ENCODE measurements at places on chromosomes 1 and 21. TPM values are rescaled to one million over a fixed set of nuclear protein-coding genes. Genes with fewer than 3 reads are reported as not detected.

AMY1A gene
- total RNA-seq: not detected

DNA sequence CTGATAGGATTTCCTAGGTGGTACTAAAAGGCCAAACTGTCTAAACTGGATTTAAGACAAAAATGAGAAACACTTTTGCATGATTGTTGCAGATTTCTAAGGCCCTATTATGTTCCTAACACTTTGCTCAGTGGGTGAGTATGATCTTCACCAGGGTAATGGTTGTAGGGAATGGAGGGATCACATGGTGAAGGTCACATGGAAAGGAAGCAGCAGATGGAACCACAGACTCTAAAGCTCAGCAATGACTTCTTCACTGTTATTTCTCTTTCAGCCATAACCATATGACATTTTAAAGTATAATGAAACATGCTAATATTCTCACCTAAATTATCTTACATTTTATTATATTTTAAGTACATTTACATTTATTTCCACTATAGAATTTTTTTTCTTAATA, 51.5 kb downstream of the CHRM3 start:
- DNase-seq: no peak

OLFML3 gene
- total RNA-seq: 18.8 TPM

DNA sequence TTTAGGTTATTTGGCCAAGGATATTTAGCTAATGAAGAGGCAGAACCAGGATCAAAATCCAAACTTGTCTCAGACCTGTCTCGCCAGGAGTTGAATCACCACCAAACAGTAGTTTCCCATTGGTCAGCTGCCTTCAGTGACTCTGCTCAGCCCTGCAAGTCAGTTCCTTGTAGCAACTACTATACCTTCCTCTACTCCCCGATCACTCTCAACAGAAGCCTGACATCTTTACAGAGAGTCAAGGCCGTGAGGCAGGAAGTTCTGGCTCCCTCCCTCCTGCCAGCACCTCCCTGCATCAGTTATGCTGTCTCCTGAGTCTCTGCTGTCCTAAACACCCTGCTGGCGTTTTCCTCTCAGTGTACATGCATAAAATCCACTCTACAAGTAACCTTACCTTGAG, 13.2 kb downstream of the PSMD4 start:
- DNase-seq: no peak

- DNase-seq: no peak
These were observed 34.4 kb downstream of the PALMD start for GRCh38 chr1:99680270-99680669.

GRCh38 chr1:239125027-239125426, 261.3 kb upstream of the CHRM3 start:
- no peak for DNase-seq

HEYL gene
- 19.1 TPM for total RNA-seq

DNA sequence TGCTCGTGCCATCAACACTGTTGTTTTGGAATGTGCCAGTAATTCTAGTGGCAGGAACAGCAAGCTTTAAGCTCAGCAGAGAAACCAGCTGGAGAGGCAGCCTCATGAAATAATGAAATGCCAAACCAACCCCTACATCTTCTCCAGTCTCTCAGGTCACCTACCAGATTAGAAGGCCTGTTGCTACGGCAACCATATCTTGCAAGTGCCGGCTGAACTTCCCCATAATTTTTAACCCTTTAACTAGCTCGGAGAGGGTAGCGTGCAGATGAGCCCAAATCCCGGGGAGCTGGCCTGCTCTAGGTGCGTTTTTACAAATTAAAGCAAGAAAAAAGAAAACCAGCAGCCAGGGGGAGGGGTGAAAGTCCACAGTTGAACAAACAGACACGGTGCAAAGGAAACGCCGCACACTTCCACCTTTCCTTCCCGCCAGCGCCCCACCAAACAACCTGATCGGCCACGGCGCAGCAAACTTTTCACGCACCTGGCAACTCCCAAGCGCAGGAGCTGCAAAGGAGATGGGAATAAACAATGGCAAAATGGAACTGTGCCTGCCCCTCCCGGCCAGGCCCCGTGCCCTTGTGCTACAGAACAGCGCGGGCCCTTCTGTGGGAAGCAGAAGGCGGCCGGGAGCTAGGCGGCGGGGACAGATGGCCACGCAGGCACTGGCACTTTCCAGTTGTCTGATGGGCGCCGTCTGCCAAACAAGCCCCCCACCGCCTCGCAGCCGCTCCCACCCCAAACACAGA, 50.1 kb downstream of the SSBP3 start:
- no peak for DNase-seq

MAP10 gene
- total RNA-seq: 2.5 TPM

CPLANE2 gene
- 4.7 TPM for total RNA-seq

DNA sequence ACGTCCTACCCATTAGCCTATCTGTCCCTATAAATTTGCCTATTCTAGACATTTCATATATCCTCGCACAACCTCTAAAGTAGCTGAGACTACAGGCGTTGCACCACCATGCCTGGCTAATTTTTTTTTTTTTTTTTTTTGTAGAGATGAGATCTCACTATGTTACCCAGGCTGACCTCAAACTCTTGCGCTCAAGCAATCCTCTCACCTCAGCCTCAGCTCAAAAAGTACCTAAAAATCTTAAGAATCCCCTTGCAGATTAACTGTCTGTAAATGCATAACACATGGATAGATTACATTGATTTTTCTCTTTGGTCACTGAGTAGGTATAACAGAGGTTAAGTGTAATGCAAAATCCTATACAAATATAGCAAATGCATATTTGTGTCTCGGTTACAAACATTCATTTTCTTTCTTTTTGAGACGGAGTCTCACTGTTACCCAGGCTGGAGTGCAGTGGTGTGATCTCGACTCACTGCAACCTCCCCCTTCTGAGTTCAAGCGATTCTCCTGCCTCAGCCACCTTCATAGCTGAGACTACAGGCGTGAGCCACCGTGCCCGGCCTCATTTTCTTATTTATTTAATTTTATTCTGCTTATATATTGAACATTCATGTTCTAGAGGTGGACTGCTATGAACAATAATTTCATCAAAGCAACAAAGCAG, 2.3 kb downstream of the HORMAD1 start:
- no peak for DNase-seq

DNA sequence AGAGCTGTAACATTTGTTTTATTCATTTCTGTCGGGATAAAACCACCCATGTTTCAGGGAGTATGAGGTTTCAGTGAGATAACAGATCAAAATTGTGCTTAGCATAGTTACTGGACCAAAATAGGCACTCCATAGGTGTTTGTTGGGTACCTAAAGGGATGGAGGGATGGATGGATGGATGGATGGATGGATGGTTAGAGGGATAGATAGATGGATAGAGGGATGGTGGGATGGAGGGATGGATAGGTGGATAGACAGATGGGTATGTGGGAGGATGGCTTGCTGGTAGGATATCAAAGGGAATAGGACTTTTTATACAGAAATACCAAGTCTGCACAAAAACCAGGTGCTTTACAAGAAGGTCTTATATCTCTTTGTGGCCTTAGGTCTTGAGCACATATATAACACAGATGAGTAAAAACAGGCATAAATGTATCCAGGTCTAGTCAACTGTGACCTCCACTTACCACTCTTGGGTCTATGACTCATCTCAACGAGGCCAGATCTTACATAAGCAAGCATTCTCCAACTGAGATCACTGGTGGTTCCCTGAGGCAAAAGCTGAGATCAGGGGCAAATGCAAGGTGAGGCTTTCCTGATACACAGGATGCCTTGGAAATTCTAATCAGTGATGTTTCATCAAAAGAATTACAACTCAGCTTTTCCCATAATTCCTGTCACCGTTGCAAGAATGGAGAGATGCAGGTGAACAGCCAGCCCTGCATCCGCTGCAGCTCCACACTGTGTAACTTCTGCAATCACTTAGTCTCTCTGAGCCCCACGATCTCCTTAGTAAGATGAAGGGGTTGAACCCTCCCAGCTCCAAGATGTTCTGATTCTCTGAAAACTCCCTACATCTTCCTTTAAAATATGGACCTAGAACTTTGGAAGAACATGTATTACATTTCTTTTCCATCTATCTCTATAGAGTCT, 32.0 kb downstream of the PTAFR start:
- no peak for DNase-seq

SPRR3 gene
- total RNA-seq: not detected

DNA sequence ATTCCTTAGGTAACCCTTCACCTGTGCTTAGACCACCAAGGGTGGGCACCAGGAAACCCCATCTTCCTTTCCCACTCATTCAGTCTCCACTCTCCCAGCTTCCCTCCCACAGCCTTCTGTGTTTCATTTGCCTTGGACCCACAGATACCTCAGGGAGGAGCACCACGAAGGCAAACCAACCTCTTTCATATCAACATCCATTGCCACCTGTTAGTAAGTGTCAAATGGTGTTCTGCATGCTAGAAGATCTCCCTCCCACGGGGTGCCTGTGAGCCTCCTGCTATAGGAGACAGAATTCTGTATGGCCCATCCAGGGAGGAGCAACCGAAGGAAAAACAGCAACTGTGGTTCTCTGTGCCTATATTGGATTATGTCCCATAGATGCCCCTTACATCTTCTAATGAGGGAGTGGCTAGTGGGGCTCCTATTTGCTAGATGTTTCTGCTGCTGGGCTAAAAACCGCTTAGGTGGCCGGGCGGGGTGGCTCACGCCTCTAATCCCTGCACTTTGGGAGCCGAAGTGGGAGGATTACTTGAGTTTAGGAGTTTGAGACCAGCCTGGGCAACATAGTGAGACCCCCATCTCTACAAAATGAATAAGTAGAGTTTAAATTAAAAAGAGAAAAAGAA, 25.6 kb upstream of the SCCPDH start:
- no peak for DNase-seq

All from left cardiac atrium (tissue), 4 donors.